ENCODE measurements at places on chromosomes 3 and 15.

DNA sequence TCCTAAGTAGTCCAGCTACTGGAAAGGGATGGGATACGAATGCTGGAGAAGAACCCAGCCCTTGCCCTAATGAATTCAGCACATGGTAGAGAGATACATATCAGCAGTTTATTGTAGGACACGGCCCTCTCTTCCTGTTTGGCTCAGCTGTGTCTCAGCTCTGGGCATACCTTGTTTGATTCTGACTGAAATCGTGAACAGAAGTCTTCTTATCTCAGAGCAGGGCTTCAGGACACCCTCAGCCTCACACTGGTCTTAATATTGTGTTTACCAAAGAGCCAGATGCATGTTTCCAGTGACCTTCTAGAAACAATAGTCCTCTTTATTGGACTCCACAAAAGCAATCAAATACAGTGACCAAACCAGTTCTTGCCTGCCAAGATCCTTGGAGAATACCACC, 54.7 kb downstream of the FAM174B start:
- no peak for DNase-seq

DNA sequence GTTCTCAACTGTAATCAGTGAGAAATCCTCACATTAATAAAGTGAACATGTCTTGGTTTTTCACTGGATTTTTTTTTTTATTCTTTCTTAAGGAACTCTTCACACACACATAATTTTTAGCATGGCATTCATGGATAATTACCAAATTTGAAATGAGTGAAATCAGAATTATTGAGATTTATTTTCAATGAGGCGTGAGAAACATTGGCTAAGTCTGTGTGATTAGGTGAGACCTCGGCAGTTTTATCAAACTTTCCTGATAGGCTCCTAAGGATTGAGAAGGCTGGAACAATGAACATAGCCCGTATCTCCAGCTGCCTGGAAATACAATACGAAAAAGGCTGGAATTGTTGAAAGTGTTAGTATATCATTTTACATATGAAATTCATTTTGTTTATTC, 35.5 kb downstream of the MDFIC2 start:
- DNase-seq = no peak

GRCh38 chr3:124381575-124382333, 348.5 kb upstream of the UMPS start:
- no peak for DNase-seq

DNA sequence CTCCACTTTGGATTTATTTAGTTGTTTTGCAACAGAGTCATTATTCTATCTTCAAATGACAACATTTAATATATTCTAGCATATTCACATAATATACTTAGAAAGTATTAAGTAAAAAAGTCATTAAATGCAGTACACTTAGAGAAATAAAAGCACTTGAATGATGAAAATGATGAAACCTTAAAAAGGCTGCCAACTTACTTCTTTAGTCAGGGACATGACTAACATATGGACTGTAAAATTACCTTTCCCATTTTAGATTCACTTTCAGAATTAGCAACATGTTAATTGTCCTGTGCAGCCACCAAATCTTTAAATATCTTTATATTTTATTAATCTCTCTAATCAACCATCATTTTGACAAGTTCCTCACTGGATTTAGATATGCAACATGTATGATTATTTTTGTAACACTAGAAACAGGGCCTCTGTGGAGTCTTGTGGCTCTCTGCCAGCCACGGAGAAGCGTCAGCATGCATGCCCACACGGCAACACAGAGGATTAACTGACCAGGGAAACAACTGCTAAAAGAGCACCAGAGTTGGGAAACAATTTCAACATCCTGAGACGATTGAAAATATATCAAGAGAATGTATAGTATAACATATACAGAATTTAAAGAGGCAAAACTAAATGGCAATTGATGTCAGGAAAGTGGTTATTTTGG, 95.7 kb downstream of the ANO10 start:
- DNase-seq = no peak

- DNase-seq = no peak
These were observed 258.2 kb upstream of the STT3B start for GRCh38 chr3:31274326-31275024.

- no peak for DNase-seq
These were observed 86.6 kb downstream of the FNDC3B start for GRCh38 chr3:172125963-172126457.

DNA sequence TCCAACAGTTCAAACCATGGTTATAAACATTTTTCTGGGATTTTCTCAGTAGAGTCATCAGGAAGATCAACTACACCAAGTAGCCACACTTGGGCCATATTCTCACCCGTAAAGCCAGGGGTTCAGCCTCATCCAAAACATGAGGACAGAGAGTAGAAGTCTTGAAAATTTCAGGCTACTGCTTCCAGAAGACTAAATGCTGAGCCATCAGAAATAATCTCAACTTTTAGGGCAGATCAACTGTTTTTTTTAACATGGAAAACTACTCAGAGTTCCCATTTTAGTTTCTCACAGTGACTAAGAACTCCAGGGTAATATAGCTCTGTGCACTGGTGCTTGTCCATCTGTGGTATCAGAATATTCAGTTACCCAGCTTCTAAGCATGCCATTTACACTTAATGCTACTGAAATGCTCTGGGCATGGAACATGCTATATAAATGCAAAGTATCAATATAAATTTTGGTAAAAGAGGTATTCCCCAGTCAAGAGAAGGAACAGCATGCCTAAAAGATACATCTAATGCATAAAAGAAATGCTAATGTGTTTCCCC, 300.1 kb upstream of the LRRN1 start:
- DNase-seq = no peak

DNA sequence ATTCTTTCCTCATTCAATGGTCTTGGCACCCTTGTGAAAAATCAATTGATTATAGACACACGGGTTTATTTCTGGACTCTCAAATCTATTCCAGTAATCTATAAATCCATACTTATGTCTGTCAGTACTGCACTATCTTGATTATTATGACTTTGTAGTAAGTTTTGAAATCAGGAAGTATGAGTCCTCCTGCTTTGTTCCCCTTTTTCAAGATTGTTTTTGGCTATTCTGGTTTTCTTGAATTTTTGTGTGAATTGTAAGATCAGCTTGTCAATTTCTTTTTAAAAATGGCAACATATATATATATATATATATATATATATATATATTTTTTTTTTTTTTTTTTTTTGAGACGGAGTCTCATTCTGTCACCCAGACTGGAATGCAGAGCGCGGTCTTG, 32.3 kb upstream of the CFAP20DC start:
- no peak for DNase-seq

DNA sequence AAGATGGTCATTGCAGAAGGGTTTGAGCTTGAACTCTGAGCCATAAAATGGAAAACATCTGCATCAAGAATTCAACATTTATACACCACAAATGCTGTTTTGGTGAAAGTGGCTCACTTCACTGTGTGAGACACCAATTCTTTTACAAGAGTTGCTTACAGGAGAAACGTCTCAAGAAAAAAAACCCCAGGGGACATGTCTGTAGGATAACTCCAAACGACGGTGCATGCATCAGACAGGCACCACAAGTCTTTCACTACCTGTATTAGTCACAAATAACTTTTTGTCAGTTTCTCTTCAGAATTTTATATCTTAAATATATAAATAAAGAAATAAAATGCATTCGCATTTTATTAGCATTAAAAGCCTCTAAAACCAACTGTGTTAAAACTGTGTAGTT, 164.3 kb downstream of the EFHB start:
- DNase-seq = no peak

All from HAP-1 (cell line).